ENCODE measurements at places on chromosomes 7 and 10.

GRCh38 chr7:47080816-47081215 lies 501.1 kb downstream of the TNS3 start:
- no peak for DNase-seq

DNA sequence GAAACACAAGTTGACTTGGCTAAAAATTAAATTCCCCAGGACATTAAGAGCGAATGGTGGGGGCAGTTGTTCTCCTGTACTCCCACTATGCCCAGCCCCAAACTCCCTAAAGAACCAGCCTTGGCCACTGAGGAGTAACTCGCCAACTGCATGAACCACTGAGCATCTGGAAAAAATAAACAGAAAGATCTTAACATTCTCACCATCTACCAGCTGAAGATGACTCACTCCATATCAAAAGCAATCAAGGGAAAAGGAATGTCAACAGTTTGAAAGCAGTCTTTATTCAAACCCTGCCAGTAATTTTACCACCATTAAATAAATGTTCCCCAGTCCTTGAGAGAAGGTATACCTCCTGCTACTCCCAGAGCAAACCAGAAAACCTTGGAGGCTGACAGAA lies 45.4 kb downstream of the CTTNBP2 start:
- no peak for DNase-seq

DNA sequence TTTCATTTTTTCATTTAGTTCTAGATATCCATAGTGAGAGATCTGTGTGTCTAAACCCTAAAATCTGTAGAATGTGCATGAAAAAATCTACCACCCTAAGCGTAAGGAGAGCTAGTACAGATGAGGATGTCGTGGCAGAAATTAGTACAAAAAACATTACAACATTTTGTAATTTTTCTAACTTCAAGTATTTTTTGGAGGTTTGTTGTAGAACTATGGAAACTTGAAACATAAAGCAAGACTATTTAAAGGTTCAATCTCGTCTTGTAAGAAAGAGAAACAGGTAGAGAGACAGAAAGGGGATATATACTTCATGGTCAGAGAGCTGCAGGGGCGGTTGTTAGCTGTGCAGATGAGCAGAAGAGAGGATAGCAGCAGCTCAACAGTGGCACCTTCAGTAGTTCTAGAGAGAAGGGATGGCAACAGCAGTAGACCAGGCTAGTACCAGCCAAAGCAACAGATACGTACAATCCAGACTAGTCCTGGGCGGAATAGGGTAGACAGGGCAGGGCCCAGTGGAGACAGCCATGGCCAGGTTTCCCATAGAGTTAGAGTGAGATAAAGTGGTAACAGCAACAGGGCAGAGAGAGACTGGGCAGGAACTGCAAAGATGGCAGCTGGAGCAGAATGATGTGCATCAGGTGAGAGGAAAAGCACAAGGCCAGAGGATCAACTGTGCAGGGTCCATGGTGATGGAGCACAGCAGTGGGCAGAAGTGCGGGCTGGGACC lies 145.2 kb downstream of the FRMD4A start:
- DNase-seq: no peak

DNA sequence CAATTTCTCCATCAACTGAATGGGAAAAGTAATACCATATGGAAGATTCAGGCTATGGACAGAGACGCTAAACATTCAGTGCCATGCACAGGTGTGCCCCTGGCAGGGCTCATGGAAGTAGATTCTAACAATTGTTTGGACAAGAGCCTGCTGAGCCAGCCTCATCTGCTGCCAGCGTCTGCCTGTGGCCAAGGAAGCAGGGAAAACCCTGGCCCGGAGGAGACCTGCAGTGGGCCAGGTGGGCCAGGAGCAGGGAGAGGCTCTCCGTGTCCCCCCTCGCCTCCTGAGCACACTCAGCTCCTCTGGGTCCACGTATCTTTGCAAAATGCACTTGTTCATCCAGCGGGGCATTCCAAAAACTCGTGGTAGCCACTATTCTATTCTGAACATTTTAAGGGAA lies 130.1 kb downstream of the TCERG1L start:
- no peak for DNase-seq

- DNase-seq: no peak
Measured at GRCh38 chr10:45408421-45409319, 34.7 kb downstream of the ALOX5 start.

GRCh38 chr7:135600226-135600625 lies 42.5 kb downstream of the NUP205 start:
- no peak for DNase-seq

DNA sequence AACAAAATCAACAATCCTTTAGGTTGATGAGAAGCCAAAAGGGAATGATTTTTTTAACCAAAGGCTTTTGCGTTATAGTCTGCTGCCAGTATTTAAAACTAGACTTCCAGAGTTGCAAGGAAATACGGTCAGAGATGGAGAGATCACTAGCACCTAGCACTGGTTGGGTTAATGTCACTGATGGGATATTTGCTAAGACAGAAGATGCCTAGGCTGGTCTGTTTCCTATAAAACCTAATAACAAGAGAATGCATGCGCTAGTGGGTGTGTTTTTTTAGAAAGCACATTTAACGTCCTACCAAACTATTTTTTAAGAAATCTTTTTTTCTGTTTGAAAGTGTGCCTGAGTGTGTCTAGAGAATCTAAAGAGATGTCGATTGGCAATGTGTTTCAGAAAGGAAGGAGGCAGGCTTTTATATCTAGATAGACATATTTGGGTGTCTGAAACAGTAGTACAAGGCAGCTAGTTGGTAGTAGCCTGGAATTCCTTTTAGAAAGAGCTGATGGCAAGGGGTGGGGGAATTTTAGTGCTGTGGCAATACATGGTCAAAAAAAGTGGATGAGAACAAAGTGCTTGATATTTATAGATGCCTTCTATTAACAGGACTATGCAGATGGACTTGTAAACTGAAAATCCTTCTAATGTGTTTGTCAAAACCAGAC lies 863 bp downstream of the CALD1 start:
- DNase-seq: no peak

DNA sequence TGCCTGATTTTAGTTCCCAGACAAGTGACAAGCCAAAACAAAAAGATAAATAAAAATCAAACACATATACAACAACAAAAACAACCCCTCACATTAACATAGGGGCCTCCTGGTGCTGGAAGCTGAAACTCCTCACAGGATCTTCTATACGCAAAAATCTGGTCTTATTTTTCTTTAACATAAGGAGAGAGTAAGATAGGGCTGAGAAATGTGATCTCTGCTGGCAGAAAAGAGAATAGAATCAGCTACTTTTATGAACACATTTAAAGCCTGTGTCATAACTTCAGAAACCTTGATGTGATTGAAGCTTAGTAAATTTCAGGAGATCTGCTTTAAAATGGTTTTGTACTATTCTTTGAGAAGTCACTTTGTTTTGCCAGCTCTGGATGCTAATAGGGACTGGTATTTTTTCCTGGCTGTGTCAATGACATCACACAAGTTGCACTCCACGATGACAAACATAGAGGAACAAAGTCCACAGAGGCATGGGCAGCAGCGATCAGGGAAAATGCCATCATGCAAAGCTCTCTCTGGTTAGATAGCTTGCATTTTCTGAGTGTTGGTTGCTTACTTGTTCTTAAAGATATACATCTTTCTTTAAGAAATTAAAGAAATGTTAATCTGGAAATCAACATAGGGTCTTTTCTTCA lies 176.6 kb upstream of the SP4 start:
- no peak for DNase-seq

GRCh38 chr10:17348501-17349349 lies 105.7 kb downstream of the ST8SIA6 start:
- DNase-seq: no peak

- no peak for DNase-seq
Measured at GRCh38 chr7:2100278-2101208, 132.2 kb downstream of the MAD1L1 start.

- DNase-seq: no peak
Measured at GRCh38 chr7:96426027-96426426, 104.1 kb upstream of the SLC25A13 start.

GRCh38 chr7:36598054-36598674 lies 126.1 kb downstream of the AOAH start:
- DNase-seq: no peak

- DNase-seq: no peak
Measured at GRCh38 chr10:120456626-120457430, at the start of gene PLPP4. PLPP4 (plus strand) TSS chr10:120457227; CDS start chr10:120457306, 79 bp downstream.

GRCh38 chr7:151141855-151142685 lies 25.4 kb downstream of the GBX1 start:
- no peak for DNase-seq

DNA sequence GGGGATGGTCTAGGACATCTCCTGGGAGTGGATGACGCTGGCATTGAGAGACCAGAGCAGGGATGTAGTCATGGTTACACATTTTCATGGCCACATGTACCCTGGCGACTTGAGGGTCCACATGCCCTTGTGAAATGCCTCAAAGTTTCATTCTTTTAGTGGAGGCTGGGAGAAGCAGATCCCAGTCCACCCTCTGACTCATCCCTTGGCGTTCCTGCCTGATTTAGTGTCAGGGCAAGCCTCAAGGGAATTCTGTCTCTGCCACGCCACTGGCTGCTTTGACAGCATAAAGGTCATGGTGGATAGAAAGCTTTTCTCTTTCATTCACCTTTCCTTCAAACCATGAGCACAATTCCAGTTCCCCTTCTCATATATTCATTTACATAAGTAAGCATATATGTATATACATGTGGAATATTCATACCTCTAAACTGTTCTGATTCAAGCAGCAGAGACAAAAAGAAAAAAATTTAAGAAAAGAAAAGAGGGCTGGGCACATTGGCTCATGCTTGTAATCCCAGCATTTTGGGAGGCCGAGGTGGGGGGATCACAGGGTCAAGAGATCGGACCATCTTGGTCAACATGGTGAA lies 21.8 kb upstream of the KIF5B start:
- DNase-seq: no peak

- DNase-seq: no peak
Measured at GRCh38 chr10:49187950-49188761, at the start of gene TMEM273. TMEM273 (minus strand) TSS chr10:49188391; CDS start chr10:49188336, 55 bp downstream.

GRCh38 chr7:132488634-132489302 lies 87.5 kb downstream of the PLXNA4 start:
- no peak for DNase-seq

DNA sequence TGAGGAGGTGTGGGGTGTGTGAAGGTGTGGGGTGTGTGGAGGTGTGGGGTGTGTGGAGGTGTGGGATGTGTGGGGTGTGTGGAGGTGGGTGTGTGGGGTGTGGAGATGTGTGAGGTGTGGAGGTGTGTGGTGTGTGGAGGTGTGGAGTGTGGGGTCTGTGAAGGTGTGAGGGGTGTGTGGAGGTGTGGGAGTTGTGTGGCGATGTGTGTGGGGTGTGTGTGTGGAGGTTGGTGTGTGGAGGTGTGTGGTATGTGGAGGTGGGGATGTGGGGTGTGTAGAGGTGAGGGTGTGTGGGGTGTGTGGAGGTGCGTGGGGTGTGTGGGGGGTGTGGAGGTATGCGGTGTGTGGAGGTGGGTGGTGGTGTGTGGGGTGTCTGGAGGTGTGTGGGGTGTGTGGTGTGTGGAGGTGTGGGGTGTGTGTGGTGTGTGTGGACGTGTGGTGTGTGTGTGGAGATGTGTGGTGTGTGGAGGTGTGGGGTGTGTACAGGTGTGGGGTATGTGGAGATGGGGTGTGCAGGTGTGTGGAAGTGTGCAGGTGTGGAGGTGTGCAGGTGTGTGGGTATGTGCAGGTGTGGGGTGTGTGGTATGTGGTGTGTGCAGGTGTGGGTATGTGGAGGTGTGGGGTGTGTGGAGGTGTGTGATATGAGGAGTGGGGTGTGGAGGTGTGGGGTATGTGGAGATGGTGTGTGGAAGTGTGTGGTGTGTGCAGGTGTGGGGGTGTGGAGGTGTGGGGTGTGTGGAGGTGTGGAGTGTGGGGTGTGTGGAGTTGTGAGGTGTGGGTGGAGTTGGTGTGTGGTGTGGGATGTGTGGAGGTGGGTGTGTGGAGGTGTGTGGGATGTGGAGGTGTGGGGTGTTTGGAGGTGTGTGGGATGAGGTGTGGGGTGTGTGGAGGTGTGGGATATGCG lies 34.5 kb downstream of the SPDYE17 start:
- DNase-seq: no peak

DNA sequence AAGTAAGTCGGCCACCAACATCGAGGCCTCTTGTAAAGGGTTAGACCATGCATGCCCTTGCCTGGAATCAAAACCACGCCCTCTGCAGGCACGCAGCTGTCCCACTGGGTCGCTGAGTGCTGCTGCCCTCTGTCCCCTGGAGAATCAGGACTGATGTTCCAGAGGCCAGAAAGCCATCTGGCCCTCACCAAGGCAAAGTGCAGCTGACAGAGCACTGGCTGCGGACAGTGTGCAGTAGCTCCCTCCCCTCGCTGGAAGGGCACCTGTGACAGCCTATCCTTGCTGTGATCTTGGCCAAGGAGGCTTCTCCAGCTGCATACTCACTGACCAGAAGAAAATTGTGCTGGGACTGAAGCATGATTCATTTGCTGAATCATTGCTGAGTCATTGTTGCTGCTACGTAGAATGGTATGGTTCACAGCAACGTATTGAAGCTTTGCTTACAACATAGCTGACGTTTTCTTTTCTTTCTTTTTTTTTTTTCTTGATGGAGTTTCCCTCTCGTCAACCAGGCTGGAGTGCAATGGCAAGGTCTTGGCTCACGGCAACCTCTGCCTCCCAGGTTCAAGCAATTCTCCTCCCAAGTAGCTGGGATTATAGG lies 30.4 kb downstream of the DDC start:
- no peak for DNase-seq

- no peak for DNase-seq
Measured at GRCh38 chr7:90824386-90825307, 228.5 kb downstream of the CDK14 start.

DNA sequence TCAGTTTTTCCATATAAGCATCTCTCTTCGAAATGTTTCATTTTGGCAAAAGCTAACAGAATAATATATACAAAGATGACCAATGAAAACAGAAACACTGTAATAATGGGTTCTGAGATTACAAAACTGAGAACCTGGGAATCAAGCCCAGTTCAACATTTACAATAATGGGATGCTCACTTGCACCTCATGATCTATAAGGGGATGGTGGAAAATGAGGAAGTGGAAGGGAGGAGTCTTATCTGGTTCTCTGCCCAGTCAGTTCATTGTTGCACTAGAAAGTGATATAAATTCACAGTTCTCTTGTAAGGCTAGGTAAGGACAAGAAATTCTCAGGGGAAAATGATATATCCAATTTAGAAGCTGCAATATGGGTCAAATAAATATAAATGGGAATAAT lies 31.7 kb upstream of the RHOBTB1 start:
- no peak for DNase-seq

DNA sequence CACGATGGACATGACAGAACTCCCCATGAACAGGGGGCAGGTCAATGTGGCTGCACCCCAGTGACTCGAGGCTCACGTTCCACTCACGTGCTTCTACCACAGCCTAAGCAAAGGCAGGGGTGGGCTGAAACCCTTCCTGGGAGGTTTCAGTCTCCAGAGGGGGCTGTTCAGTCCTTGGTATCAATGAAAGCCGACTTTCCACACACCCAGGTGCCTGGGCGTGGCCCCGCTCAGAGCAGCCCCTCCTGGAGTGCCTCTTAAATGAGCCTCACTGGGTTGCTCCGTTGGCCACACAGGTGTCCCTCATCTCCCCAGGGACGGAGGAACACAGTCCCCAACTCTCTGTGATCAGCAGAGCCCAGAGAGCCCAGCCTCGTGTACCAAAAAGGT lies 90.5 kb upstream of the PDGFA start:
- DNase-seq: no peak

All from cortex of kidney (tissue), 1 donor.